Right lobe of liver (tissue), 6 donors: ENCODE measurements at places on chromosomes 3 and 15. TPM values are rescaled to one million over a fixed set of nuclear protein-coding genes. Genes with fewer than 3 reads are reported as not detected.

- no peak for DNase-seq
Measured at GRCh38 chr3:13440204-13440817, 20.2 kb upstream of the NUP210 start.

- no peak for DNase-seq
Measured at GRCh38 chr3:128579927-128580326, 70.7 kb downstream of the RPN1 start.

POTEB2 gene
- total RNA-seq: not detected

GRCh38 chr15:98764291-98764690 lies 116.0 kb downstream of the IGF1R start:
- no peak for DNase-seq
